AG08395 (cell line): ENCODE measurements at places on chromosomes 5 and 9.

DNA sequence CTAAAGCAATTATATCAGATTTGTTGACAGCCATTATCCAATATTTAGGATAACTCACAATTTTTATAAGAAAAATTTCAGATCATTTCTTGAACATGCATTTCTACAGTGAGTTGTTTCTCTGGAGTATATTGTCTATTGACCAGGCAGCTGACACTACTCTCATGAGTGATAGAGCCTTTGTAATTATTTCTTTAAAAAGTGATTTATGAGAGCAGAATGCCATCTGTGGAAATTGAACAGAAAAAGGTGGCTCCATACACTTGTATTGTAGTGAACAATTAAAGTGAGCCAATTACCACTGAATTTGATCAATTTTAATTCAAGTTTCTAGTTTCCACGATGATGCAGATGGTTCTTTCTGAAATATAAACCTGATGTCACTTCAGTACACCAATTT, 855.4 kb downstream of the TAF11L14 start:
- no peak for DNase-seq

GRCh38 chr9:111916234-111916645, 19.6 kb downstream of the UGCG start:
- DNase-seq: no peak

- DNase-seq: no peak
These were observed 593 bp downstream of the GM2A start for GRCh38 chr5:151253605-151253950.

- DNase-seq: peak; percentile 35
These were observed 1.1 kb downstream of the PPIC start for GRCh38 chr5:123035360-123035917.

DNA sequence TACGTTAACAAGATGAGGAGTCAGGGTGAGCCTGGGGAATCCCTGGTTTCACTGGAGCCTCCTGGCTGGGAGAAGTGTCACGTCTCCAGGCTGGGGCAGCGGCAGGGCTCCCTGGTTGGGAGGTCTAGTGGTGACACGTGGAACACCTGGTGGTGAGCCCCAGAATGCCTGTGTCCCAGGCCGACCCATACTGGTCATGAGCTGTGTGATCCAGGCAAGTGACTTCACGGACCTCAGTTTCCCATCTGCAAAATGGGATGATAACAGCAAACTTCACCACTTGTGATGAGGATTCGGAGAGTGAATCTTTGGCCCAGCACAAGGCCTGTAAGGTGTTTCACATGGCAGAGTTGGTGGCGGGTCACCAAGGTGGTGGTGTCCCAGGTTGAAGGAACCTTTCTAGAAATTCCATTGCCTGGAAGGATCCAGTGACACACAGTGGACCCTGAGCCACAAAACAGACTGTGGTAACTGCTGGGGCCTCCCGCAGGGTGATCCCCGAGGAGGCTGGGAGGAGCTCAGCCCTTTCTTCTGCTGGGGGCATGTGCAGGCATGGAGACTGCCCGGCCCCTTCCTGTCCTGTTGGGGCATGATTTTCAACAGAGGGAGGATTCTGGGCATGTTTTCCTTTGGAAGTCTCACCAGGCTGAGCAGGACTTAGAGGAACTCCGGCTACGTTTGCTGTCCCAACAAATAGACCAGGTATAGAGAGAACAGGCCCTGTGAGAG, 153.9 kb upstream of the IER5L start:
- no peak for DNase-seq

GRCh38 chr5:119271758-119272730, 83.8 kb upstream of the TNFAIP8 start:
- no peak for DNase-seq

DNA sequence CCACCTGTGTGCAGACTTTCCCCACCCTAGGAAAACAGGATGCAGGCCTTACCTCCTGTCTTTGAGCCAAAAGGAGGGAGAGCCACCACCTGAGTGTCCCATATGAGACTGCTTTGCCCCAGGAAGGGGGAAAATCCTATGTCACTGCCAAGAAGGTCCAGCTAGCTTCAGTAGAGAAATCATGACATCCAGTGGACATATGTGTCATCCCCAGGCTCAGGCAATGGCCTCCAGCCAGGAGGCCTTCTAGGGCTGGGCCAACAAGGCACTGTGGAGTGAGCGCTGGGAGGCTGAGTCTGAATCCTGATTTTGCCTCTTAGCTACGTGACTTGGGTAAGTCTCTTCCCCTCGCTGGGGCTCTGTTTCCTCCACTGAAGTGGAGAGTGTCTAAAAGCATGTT, 60.2 kb downstream of the SMIM23 start:
- peak; percentile 70 for DNase-seq

GRCh38 chr5:124452412-124452811, 294.0 kb downstream of the ZNF608 start:
- DNase-seq: no peak

DNA sequence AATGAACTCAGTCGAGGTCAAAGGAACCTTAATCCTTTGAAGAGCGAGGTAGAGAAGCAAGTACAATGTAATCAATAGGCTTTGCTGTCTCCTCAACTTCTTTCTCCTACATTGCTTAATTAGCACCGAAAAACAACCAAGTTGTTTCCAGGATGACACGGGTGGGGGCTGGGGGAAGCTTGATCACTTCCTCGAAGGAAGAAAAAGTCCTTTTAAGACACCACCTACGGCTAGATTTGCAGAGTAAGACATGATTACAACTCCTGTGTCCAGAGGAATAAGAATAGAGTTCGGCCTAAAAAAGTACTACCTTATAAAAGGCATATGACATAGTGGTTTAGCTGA, 811 bp upstream of the ARRDC3 start:
- no peak for DNase-seq

DNA sequence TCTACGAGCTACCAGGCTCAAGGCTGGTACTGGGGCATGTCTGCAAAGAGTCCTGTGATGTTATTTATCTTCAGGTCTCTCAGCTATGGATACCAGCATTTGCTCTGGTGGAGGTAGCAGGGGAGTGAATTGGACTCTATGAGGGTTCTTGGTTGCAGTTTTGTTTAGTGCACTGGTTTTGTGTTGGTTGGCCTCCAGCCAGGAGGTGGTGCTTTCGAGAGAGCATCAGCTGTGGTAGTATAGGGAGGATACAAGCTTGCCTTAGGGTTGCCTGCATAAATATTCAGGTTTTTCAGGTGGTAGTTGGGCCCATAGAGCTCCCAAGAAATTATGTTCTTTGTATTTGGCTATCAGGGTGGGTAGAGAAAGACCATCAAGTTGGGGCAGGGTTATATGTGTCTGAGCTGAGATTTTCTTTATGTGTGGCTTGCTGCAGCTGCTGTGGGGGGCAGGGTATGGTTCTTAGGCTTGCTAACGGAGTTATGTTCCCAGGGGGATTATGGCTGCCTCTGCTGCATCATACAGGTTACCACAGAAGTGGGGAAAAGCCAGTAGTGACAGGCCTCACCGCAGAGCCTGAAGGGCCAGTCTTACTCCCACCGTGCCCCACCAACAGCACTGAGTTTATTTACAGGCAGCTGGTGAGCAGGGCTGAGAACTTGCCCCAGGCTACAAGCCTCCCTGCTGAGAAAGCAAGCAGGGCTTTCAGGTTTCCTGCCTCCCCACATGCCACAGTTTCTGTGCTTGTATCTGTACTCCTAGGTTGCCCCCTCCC, 9.7 kb upstream of the RIOK2 start:
- no peak for DNase-seq

GRCh38 chr5:157528036-157528632, 47.4 kb downstream of the ADAM19 start:
- no peak for DNase-seq

- DNase-seq: peak; percentile 18
These were observed 1412.1 kb downstream of the EFNA5 start for GRCh38 chr5:106258591-106259125.

DNA sequence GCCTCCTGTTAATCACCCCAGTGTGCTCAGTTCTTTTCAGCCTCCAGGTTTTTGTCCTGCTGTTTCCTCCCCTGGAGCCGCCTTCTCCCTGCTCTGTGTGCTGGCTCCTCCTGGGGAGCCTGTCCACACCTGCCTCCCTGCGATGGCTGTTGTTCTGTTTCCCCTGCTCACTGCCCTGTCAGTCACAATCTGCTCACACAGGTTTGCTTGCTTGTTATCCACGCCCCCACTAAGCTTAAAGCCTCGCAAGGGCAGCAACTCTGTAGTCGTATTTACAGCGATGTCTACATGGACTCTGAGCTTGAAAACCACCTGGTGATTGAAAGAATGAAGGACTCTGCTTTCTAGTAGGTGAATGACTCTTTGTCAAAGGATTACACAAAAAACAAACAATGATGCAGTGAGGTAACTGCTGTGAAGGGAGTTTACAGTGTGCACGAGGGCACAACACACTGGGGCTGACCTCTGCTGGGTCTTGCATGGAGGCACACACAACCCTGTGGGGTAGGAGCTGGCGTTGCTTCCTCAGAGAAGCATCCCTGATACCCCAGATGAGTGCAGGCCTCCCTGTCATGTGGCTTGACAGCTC, 39.6 kb upstream of the TEX48 start:
- DNase-seq: no peak

- DNase-seq: no peak
These were observed 554.3 kb upstream of the CLINT1 start for GRCh38 chr5:158413122-158413680.
